Ovary (tissue), 10 donors: ENCODE measurements at places on chromosomes 11 and 22.

GRCh38 chr11:30365793-30366517 is 43.1 kb downstream of the ARL14EP start:
- no peak for DNase-seq

- DNase-seq = no peak
Observed at GRCh38 chr11:83019888-83020579, 51.7 kb downstream of the RAB30 start.

GRCh38 chr11:126305699-126306098 is 1.8 kb downstream of the DCPS start:
- DNase-seq = peak; percentile 22

- DNase-seq = peak; percentile 59
Observed at GRCh38 chr11:62399878-62400266, 19.0 kb upstream of the SCGB1A1 start.

DNA sequence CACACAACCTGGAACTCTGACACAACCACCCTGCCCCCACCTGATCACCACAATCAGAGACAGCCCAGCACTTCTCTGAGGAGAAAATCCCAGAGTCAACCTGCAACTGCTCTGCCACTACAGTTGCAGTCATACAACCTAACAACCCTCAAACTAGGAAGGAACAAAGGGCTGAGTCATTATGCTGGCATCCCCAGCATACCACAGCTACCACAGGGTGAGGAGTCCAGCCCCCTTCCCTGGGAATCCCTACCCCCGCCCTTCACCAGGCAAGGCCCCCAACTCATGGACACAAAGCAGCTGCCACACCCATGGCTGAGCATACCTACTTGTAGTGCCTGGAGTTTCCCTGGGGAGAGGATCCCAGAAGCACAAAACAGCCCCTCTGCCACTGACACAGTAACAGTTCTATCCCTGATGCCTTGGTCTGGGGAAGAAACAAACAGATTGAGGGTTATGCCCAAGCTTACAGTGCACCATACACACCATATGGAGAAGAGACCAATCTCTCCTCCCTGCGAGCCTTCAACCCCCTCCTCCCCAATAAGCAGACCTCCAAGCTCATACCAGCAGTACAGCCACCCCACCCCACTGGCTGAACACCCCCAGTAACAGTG is 68.5 kb upstream of the C11orf58 start:
- no peak for DNase-seq

- no peak for DNase-seq
Observed at GRCh38 chr11:117072517-117073461, 25.4 kb downstream of the SIK3 start.

DNA sequence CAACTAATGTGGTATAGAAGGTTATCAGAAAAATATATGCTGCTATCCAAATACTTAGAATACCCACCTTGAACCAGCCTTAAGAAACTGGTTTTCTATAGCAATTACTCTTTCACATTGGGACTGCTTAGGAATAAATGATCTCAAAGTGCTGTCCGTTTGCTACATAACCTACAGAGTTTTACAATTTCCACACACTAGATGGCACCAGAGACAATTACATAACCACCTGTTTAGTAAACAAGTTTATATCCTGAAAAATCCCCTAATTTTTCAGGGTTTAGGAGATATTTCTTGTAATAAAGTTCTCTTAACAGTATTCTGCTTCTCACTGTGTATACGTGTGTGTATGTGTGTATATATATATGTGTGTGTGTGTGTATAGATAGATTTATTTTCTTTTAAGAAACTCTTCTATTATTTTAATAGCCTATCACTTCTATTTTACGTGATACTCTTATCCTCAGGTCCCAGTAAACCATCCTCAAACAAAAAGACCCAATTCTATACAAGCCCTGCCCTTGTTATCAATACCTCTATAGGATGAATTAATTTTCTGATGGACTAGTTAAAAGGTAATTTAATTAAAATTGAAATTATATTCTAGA is 6.7 kb upstream of the OR5I1 start:
- no peak for DNase-seq

- DNase-seq = no peak
Observed at GRCh38 chr22:41914611-41915034, 251 bp downstream of the SHISA8 start.

GRCh38 chr22:42856865-42857704 is at the start of gene ARFGAP3:
ARFGAP3 (minus strand) TSS chr22:42857273; CDS start chr22:42857182, 91 bp downstream.
- peak; percentile 97 for DNase-seq

DNA sequence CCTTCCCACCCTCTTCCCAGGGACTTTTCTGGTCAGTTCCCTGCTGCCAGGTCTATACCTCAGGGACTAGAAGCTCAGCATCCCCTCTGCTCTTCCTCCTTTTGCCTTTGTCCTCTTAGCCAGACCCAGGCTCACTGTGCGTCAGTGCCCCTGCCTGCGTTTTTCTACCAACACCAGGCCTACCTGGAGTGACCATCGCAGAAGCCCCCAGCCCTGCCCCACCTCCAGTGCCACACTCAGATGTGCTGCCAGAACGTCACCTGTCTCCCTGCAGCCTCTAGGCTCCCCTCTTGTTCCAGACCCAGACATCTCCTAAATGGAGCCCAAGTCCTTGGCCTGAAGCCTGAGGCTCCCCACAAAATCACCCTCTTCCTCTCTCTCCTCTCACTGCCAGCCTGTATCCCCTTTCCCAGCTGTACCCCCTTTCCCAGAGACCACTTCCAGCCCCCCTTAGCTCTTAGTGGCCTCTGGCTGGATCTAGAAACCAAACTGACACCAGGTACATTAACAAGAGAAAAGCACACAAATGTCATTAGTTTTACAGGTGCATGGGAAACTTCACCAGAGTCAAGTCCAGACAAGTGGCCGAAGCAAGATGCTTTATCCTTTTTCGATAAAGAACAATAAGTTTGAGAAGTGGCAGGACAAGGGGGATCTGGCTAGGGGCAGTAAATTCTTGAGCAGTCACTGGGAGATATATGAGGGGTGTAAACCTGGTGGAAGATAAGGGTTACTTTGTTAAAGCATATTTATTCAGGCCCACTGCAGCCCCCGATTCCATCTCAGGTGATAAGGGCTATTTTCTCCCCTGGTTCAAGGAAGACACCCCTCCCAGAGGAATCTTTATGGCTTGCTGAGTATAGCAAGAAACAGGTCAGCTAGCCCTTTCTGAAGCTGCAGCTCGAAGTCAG is 61.5 kb downstream of the BCR start:
- no peak for DNase-seq

DNA sequence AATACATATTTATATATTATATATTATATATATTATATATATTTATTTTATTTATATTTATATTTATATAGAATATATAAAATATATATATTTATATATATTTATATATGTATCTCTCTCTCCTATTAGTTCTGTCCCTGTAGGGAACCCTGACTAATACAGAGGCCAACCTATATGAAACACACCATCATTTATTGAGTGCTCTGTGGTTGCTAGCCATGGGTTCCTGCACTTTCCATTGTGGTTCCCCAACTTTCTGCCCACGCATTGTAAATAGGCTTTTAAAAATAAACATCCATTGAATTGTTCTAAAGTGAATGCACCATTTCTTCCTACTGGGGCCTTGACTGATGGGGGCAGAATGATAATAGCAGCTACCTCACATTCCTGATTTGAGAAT is 93.8 kb upstream of the SESN3 start:
- no peak for DNase-seq

DNA sequence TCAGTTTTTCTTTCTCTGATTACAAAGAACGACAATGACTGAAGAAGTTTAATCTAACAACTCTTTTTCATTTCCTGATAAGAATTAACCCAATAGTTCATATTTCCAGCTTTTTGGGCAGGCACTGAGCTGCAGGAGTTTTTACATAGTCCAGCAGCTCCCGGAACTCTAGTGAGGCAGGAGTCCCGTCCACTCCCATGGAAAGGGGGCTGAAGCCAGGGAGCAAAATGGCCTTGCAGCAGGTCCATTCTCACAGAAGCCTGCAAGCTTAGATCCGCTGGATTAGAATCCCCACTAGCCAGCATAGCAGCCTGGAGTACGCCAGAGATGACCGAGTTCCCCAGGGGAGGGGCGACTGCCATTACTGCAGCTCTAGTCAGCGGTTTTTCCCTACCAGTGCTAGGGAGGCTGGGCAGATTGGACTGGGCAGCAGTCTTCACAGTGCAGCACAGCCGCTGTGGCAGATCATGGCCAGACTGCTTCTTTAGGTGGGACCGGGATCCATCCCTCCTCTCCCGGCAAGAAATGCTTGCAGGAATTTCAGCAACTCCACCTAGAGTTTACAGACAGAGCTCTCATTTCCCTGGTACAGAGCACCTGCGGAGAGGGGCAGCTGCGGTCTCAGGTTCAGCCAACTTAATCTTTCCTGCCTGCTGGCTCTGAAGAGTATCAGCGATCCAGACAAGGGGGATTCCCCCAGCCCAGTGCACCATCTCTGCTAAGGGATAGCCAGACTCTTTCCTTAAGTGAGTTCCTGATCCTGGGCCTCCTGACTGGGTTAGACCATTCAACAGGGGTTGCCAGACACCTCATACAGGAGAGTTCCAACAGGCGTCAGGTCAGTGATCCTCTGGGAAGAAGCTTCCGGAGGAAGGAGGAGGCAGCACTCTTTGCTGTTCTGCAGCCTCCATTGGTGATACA is 742 bp upstream of the CASP4 start:
- DNase-seq = peak; percentile 51

GRCh38 chr11:110077346-110077745 is 15.8 kb upstream of the ZC3H12C start:
- no peak for DNase-seq

DNA sequence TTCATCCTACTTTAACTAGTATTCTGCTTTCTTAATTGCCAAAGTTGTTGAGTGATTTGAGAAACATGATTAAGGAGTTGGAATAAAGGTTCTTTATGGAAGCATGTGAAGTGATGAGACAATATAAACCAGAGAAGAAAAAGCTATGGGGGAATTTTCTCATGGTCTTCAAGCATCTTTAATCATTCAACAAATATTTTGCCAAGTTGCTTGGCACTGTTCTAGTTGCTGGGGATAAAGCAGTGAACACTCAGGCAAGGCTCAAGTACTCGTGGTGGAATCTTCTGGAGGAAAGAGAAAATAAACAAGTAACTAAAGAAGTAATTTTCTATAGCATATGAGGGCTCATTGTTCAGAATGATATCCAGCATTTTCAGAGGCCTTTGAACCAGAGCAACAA is 9.2 kb upstream of the PIWIL4 start:
- no peak for DNase-seq

- no peak for DNase-seq
Observed at GRCh38 chr11:108788565-108789199, 123.8 kb downstream of the DDX10 start.

- DNase-seq = no peak
Observed at GRCh38 chr11:15605094-15605493, 490.4 kb downstream of the INSC start.

DNA sequence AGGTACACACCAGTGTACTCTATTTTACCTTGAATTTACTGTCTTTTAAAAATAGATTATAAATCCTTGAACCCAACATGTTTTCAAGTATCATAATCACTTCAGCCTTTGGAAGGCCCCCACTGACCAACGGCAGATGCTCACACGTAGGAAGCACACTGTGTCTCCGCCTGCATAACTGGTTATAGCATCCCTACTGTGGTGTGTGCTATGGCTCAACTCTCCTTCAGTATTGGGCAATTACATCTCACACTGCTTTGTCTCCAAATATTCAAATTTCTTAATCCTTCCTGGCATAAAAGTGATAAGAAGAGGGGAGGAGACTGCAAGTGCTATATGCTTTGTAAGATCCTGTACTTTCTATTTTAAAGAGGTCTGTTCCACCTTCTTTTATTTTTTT is 165.7 kb downstream of the CADM1 start:
- DNase-seq = no peak

- DNase-seq = no peak
Observed at GRCh38 chr11:79592824-79593223, 152.0 kb upstream of the TENM4 start.

DNA sequence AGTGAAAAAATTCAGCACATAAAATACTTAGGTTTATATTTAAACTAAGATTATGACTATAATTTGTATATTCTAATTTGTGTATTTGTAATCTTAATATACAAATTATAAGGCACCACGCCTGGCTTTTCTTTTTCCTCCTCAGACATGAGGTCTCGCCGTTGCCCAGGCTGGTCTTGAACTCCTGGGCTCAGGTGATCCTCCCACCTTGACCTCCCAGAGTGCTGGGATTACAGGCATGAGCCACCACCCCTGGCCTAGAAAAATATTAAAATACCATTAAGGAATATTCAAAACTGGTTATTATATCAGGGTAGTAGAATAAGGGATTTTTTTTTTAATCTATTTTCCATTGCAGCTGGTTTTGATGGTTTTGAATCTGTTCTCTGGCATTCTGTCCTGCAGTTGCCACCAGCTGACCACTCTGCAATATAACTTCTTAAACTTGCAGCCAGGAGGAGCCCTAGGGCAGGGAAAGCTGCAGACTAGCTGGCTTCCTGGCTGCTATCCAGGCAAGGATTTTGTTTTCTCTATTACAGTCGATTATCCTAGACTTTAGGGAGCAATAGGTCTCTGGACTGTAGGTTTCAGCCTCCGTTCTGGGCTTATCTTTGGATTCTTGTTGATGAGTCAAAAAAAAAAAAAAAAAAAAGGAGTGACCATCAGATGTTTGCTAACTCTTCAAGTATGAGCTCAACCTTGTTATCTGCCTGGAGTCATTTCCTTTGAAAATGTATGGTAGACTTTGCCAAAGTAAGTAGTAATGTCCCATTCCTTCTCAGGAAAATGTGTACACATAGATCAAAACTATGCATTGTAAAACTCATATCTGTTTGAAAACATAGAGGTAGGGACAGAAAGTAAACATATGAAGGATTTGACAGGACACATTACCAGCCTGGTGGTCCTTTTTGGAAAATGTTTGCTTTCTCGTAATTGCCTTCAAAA is 13.2 kb downstream of the POLA2 start:
- DNase-seq = peak; percentile 85
